Choroid plexus epithelial cell (primary cell): ENCODE measurements at places on chromosomes 6 and 20.

- DNase-seq, result no peak
Measured at GRCh38 chr6:36284359-36284758, 14.5 kb downstream of the PNPLA1 start.

DNA sequence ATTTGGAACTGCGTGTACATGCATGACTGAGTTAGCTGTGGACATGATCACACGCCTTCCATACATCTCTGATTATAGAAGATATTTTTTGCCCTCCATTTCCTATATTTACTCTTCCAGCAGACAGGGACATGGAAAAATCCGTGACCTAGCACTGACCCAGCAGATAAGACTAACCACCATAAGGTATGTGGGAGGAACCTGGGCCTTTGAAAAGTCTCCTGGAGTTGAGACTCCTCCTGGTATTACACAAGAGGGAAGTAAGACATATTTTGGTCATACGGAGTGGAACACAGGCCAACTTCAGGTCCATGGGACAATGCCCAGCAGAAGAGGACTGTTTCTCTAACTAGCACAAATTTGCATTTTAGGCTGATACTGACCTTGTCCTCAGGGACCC, 13.7 kb upstream of the SIRPB1 start:
- peak; percentile 9 for DNase-seq

DNA sequence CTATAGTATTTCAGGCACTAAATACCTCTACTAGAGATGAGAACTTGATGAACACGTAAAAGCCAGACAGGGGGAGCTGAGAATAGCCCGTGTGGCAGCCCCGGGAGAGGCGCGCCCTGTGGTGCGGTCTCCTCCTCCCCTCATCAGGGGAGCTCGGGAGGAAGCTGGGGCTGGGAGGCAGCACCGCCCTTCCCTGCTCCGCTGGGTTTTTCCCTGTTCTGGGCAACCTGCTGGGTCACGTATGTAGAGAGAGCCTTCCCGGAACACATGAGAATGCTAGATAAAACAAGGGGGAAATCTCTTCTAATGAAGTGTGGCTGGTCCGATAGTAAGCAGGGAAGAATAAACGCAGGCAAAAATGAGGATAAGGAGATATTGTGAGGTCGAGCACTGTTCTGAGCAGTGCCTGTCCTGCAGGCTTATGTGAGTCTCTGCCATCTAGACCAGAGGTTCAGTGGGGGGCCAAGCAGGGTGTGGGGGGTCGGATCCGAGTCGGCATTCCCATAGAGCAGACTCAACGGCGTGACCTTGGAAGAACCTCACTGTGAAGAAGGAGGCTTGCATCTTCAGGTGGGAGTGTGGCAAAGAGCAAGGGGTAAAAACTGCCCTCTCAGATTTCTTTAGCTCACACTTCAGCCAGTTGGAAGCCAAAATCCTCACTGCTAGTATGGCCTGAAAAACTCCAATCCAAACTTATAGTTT, 13.4 kb upstream of the RPS6KA2 start:
- peak; percentile 51 for DNase-seq

DNA sequence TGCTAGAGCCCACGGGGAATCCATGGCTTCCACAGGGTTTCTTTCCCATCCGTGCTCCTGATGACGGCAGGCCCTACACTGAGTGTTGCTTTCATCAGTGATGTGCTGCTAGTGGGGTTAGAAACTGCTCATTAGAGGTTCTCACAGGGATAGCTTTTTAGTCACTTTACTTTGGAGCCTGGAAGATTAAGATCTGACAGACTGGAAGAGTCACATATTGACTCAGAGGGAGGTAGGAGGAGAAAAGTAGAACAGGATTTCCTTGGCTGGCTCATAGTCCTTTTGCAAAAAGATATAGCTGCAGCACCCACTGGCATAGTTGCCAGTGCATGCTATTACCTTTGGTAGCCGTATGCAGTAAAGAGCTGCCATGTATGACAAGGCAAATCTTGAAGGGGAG, 890.3 kb downstream of the C6orf118 start:
- no peak for DNase-seq

GRCh38 chr20:64229507-64230061, 26.0 kb upstream of the PCMTD2 start:
- no peak for DNase-seq

DNA sequence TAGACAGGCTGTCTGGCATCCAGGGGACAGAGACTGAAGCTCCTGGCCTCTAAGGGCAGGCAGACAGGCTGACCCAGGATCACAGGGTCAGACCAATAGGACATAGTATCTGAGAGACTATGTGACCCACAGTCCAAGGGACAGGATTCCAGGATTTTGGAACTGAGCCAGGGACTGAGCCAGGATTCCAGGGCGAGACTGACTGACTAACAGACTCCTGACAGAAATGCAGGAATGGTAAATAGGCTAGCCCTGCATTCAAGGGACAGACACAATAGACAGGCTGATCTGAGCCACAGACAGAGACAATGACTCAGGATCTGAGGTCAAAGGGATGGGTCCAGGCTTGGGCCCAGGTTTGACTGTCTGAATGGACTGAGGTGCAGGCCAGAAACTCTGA, 19.8 kb downstream of the XKR7 start:
- peak; percentile 7 for DNase-seq

GRCh38 chr6:165782134-165782533, 119.1 kb upstream of the PDE10A start:
- no peak for DNase-seq

- DNase-seq, result no peak
Measured at GRCh38 chr6:7264041-7264440, 49.0 kb downstream of the SSR1 start.

DNA sequence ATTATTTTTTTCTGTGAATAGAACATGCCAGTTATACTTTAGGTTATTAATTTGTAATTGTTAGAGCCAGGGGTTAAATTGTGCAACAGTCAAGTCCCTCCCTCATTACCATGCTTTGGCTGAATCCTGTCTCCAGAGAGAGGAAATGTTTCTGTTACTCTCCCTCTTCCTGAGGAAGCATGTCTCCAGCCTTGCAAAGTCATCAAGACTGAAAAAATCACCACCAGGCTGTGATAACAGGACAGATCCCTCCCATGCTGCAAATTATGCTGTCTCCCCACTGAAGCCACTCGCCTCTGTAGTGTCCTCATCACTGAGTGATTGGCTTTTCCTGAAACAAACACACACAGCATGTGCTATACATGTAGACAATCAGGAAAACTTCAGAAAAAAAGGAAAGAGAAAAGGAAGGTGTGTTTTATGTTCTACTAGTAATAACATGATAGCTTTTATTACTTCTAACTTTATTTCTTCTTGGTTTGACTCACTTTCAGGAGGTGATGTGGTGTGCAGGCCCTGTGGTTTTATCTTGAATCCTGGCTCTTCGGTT, 290.0 kb upstream of the JAG1 start:
- peak; percentile 19 for DNase-seq

- peak; percentile 95 for DNase-seq
Measured at GRCh38 chr20:39885975-39886649, 802.9 kb downstream of the MAFB start.

- no peak for DNase-seq
Measured at GRCh38 chr6:142624978-142625715, 319.8 kb downstream of the HIVEP2 start.
